ENCODE measurements at places on chromosomes 12 and 14.

DNA sequence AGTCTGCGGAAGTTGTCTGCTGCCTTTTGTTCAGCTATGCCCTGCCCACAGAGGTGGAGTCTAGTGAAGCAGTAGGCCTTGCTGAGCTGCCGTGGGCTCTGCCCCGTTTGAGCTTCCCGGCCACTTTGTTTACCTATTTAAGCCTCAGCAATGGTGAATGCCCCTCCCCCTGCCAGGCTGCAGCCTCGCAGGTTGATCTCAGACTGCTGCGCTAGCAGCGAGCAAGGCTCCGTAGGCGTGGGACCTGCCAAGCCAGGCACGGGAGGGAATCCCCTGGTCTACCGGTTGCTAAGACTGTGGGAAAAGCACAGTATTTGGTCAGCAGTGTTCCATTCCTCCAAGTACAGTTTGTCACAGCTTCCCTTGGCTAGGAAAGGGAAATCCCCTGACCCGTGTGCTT lies 143.6 kb downstream of the DYRK2 start:
- DNase-seq, result no peak

DNA sequence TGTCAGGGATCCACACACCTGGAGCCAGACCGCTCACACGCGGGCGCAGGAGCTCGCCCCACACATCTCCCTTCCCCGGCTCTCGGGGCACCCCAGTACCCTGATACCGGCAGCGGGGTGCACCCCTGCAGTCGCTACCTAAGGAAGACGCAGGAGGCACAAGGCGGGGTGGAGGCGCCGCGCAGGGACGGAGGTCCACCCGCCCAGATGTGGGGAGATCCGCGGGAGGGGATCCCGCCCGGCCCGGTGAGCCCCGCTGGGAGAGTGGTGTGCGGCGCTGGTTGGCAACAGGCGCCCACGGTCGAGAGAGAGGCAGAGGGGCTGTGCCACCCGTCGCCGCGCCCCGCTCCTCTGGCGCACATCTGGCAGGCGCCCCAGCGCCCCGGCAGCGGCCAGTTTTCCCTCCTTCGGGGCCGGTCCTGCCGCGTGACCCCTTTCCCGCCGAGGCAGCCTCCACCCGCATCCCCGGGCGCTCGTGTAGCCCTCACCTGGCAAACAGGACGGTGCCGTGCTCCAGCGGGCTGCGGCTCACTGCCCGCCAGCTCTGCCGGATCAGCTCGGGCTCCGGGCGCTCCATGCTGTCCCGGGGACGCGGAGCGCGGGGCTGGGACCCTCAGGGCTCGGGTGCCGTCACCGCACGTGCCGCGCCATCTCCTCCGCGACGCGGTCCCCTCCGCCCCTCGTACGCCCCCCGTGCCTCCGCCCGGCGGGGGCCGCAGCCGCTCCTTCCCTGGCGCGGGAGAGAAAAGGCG lies 469 bp downstream of the NGB start:
- no peak for DNase-seq

DNA sequence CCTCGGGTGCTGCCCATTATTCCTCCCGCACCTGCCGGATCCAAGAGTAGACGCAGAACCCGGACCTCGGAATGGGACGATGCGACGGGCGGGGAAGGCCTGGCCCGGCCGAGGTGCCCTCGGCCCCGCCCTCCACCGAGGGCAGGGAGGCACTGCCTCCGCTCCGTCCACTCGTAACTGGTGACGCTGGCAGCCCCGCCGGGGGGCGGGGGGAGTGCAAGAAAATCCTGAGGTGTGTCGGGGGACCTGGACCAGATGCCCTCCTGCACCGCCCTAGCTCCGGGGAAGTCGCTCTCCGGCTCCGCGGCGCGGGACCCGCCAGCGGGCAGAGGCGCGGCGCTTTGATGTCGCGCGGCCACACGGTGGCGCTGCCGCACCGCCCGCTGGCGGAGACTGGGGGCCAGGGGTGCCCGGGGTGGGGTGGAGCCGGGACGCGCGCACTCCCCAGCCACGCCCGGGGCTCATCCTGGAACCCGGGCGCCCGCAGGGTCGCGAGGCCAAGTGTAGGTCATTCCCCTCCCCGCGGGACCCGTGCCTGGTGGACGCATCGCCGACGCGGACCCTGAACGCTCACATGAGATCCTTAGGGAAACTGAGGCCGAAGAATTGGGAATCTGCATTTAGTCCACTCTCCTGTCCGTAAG lies 202.8 kb downstream of the TTC8 start:
- DNase-seq, result peak; percentile 16

GRCh38 chr12:108115123-108116121 lies 13.7 kb upstream of the WSCD2 start:
- no peak for DNase-seq

DNA sequence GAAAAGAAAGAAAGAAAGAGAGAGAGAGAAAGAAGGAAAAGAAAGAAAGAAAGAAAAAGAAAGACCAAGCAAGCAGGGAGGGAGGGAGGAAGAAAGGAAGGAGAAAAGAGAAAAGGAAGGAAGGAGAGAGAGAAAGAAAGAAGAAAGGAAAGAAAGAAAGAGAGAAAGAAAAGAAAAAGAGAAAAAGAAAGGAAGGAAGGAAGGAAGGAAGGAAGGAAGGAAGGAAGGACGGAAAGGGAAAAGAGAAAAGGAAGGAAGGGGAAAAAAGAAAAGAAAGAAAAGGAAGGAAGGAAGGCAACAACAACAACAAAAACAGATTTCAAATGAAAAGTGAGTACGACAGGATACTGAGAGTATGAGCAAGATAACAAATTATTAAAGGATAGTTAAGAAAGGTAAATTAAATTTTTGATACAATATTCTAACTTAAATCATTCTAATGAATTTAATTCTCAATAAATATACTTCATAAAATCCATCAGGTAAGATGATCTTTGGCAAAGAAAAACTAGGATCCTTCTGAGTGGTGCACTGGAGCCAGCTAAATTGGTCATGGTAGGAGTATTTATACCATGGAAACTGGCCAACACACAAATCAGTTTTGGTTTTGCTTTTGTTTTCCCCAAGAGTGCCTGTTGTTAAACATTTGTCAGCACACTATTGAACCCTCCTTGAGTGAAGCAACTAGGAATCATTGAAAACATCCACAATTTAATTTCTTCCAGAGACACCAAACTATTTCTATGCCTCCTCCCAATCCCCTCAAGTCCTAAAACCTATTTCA lies 56.1 kb upstream of the DYRK2 start:
- DNase-seq, result no peak

GRCh38 chr12:104508752-104509446 lies 52.2 kb downstream of the CHST11 start:
- no peak for DNase-seq

DNA sequence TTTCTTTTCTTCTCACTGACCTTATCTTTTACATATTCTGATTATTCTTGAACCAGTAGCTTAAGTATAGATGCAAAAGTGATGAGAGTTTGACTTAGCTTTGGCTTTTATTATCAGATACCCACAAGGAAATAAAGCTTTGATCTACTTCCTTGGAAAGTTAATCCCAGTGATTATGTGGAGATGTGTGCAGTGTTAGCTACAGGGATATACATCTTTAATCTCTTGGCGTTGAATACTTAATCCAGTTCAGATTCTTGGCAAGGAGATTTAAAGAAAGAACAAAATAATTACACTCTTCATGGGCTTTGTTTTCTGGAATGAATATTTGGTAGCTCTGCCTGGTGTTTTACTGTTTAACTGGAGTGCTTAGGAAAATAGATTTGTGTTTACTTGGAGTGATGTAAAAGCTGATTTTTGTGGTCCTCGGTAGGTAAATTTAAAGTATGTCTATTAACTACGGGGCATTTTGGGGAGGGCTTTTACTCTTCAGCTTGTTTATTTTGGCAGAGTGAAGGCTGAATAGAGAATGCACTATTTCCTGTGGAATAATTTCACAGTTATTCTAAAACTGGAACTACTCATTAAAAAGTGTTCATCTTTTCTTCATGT lies 150.1 kb upstream of the LRIG3 start:
- DNase-seq, result no peak

- no peak for DNase-seq
Measured at GRCh38 chr12:57823131-57823907, 4.8 kb upstream of the AVIL start.

GRCh38 chr14:39469094-39469710 lies 37.0 kb upstream of the FBXO33 start:
- no peak for DNase-seq
